CD4-positive, alpha-beta T cell (primary cell): ENCODE measurements at places on chromosomes 7 and 10. TPM values are rescaled to one million over a fixed set of nuclear protein-coding genes. Genes with fewer than 3 reads are reported as not detected.

- no peaks in the 10 kb centered on the region for H3K27me3 ChIP-seq
- H3K4me1 ChIP-seq, result no peaks in the 10 kb centered on the region
- no peak overlapping the region for H3K4me3 ChIP-seq
- no peaks in the 10 kb centered on the region for H3K36me3 ChIP-seq
Measured at GRCh38 chr7:69683002-69683401, 84.7 kb downstream of the AUTS2 start.

DNA sequence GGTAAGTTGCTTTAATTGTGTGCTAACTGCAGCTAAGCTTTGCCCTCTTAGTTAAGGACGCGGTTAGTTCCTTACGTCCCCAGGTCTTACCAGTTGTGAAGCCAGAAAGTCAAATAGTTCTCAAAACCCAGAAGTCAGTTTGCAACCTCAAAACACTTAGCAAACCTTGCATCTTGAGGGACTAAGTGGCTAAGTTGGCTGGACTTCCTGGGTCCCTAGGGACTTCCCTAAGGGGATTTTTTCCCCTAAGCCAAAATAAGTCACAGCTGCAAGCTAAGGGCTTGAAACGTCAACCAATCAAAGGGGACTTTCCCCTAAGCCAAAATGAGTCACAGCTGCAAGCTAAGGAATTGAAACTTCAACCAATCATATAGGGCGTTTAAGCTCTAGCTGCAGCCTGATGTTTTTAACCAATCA lies 36.2 kb upstream of the HECW1 start:
- H3K36me3 ChIP-seq, result no peaks in the 10 kb centered on the region
- DNase-seq, result no peak
- H3K4me1 ChIP-seq, result no peaks in the 10 kb centered on the region
- H3K4me3 ChIP-seq, result no peak overlapping the region

- H3K4me1 ChIP-seq, result no peaks in the 10 kb centered on the region
- H3K4me3 ChIP-seq, result no peak overlapping the region
- no peaks in the 10 kb centered on the region for H3K27me3 ChIP-seq
- no peak for DNase-seq
- H3K27ac ChIP-seq, result no peak overlapping the region
Measured at GRCh38 chr10:116780691-116781205, 38.4 kb upstream of the HSPA12A start.

The STK32C gene
- total RNA-seq, result 4.9 TPM

The VTI1A gene
- 54.5 TPM for total RNA-seq
